ENCODE measurements at places on chromosomes 3 and 15. TPM values are rescaled to one million over a fixed set of nuclear protein-coding genes. Genes with fewer than 3 reads are reported as not detected.

The ANKRD34C gene
- total RNA-seq, result not detected

The CPEB1 gene
- total RNA-seq, result 3.2 TPM

The ALDH1A2 gene
- not detected for total RNA-seq

The NRROS gene
- total RNA-seq, result not detected

The PEX11A gene
- total RNA-seq, result 6.7 TPM

The RTP4 gene
- not detected for total RNA-seq

The IL5RA gene
- total RNA-seq, result not detected

The ROPN1B gene
- total RNA-seq, result not detected

The CTSH gene
- total RNA-seq, result 46.4 TPM

The STIMATE gene
- total RNA-seq, result 7.5 TPM

The TIGIT gene
- not detected for total RNA-seq

The AHSG gene
- total RNA-seq, result 0.11 TPM

The FGF7 gene
- total RNA-seq, result not detected

The ZPLD1 gene
- total RNA-seq, result not detected

The FILIP1L gene
- 0.21 TPM for total RNA-seq

The ZNF80 gene
- not detected for total RNA-seq

The ARL14 gene
- total RNA-seq, result 0.22 TPM

The NANOGP8 gene
- total RNA-seq, result not detected

The LMAN1L gene
- total RNA-seq, result not detected

The CTDSPL gene
- 16.5 TPM for total RNA-seq

The SPINT1 gene
- 0.91 TPM for total RNA-seq

The SLC28A2 gene
- not detected for total RNA-seq

The PIK3R4 gene
- total RNA-seq, result 19.8 TPM

The HEMK1 gene
- total RNA-seq, result 4.0 TPM

The SPRED1 gene
- 6.3 TPM for total RNA-seq

The CD276 gene
- 80.8 TPM for total RNA-seq

The CLDN1 gene
- 22.6 TPM for total RNA-seq

The C3orf20 gene
- 0.06 TPM for total RNA-seq

The IQCF5 gene
- not detected for total RNA-seq

The GRM7 gene
- not detected for total RNA-seq

The PATL2 gene
- not detected for total RNA-seq

The KIF15 gene
- 8.1 TPM for total RNA-seq

The CLDN18 gene
- not detected for total RNA-seq

The MLF1 gene
- total RNA-seq, result 25.6 TPM

The MEF2A gene
- 15.9 TPM for total RNA-seq

The CLDN16 gene
- total RNA-seq, result not detected

The VEPH1 gene
- 0.37 TPM for total RNA-seq

The EPM2AIP1 gene
- 6.3 TPM for total RNA-seq

The IQCH gene
- 1.8 TPM for total RNA-seq

The ABHD14A gene
- total RNA-seq, result 15.0 TPM

The ZNF662 gene
- not detected for total RNA-seq

The DNAJC17 gene
- 24.0 TPM for total RNA-seq

The XPC gene
- 33.2 TPM for total RNA-seq

The OIP5 gene
- 13.0 TPM for total RNA-seq

The HRG gene
- not detected for total RNA-seq

The TMC3 gene
- not detected for total RNA-seq

The IMPG2 gene
- not detected for total RNA-seq

The STRA6 gene
- total RNA-seq, result 69.6 TPM

The RASGRF1 gene
- 0.39 TPM for total RNA-seq

The SNRK gene
- total RNA-seq, result 5.3 TPM

The DUOX1 gene
- total RNA-seq, result not detected

The CRYGS gene
- total RNA-seq, result 0.83 TPM
